ENCODE measurements at places on chromosomes 3 and 15. TPM values are rescaled to one million over a fixed set of nuclear protein-coding genes. Genes with fewer than 3 reads are reported as not detected.

Gene FOXL2NB
- total RNA-seq: 2.0 TPM

Gene RBMS3
- 9.2 TPM for total RNA-seq

Gene PLA2G4D
- total RNA-seq: not detected

Gene GPR87
- total RNA-seq: 0.18 TPM

Gene TOPAZ1
- not detected for total RNA-seq

Gene CCK
- total RNA-seq: not detected

Gene GOLGA6L4
- total RNA-seq: 1.4 TPM

DNA sequence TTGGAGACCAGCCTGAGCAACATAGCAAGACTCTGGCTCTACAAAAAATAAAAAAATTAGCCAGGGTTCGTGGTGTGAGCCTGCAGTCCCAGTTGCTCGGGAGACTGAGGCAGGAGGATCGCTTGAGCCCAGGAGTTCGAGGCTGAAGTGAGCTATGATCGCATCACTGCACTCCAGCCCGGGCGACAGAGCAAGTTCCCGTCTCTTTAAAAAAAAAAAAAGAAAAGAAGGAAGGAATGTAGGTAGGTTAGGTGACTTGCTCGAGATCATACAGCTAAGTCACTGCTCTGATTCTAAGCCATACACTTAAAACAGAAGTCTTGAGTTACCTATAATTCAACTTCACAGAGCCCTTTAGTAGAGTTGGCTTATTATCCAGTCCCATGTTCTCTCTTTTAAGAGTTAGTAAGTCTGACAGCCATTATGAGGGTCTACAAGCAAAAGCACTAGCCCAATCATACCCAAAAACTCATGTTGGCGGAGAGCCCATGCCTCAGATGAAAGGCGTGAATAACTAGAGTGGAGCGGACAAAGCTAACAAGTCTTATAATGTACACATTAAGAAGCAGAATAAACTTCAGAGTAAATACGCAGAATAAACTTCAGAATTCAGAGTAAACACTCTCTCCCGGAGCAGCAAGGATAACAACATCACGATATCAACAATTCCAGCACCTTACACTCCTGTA, 768 bp downstream of the AAGAB start:
- no peaks in the 10 kb centered on the region for H3K4me1 ChIP-seq
- peak overlapping the region; percentile 95 for H3K4me3 ChIP-seq
- H3K27ac ChIP-seq: peak overlapping the region; percentile 98

DNA sequence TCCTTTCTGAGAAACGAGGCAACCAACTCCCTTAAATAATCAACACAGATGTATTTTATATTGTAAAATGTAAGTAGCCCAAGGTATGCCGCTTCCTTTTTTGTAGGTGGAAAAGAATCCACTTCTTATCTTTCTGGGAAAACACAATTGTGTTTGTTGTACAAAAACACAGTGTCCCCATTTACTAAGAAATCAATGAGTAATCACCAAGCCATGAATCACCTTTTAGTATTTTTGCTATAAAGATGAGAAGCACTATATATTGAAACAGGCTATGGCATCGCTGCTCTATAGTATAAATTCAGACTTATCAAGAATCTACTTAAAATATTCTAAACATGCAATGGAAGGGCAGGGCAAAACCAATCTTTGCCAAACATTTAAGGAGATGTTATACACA, 104.0 kb downstream of the TNIK start:
- DNase-seq: no peak
- peaks cover 34% of the 10 kb centered on the region for H3K4me1 ChIP-seq
- H3K36me3 ChIP-seq: no peaks in the 10 kb centered on the region
- no peaks in the 10 kb centered on the region for H3K27me3 ChIP-seq
- H3K27ac ChIP-seq: no peak overlapping the region
- H3K4me3 ChIP-seq: no peak overlapping the region

- H3K27ac ChIP-seq: no peak overlapping the region
- no peaks in the 10 kb centered on the region for H3K27me3 ChIP-seq
Measured at GRCh38 chr3:157786211-157786610, 283.0 kb upstream of the VEPH1 start.

- H3K27ac ChIP-seq: peak overlapping the region; percentile 69
- peaks cover 2% of the 10 kb centered on the region for H3K36me3 ChIP-seq
- H3K4me1 ChIP-seq: peaks cover 34% of the 10 kb centered on the region
- no peak for DNase-seq
- no peaks in the 10 kb centered on the region for H3K27me3 ChIP-seq
- no peak overlapping the region for H3K4me3 ChIP-seq
Measured at GRCh38 chr15:67089217-67090193, 24.1 kb downstream of the SMAD3 start.

- peaks cover 14% of the 10 kb centered on the region for H3K4me1 ChIP-seq
- no peaks in the 10 kb centered on the region for H3K27me3 ChIP-seq
- peak; percentile 68 for DNase-seq
- H3K27ac ChIP-seq: peak overlapping the region; percentile 88
- H3K4me3 ChIP-seq: peak overlapping the region; percentile 97
Measured at GRCh38 chr3:129892857-129893580, 492 bp downstream of the TMCC1 start.

GRCh38 chr3:60578936-60579335, 672.3 kb downstream of the FHIT start:
- H3K27ac ChIP-seq: no peak overlapping the region
- H3K27me3 ChIP-seq: no peaks in the 10 kb centered on the region
- no peak overlapping the region for H3K4me3 ChIP-seq
- H3K36me3 ChIP-seq: no peaks in the 10 kb centered on the region
- peaks cover 11% of the 10 kb centered on the region for H3K4me1 ChIP-seq

- no peak for DNase-seq
- H3K27me3 ChIP-seq: no peaks in the 10 kb centered on the region
- no peak overlapping the region for H3K4me3 ChIP-seq
- H3K27ac ChIP-seq: no peak overlapping the region
Measured at GRCh38 chr15:38150148-38150547, 102.5 kb upstream of the SPRED1 start.

GRCh38 chr3:37396731-37397130, 222.3 kb upstream of the LRRFIP2 start:
- H3K4me3 ChIP-seq: no peak overlapping the region
- no peaks in the 10 kb centered on the region for H3K27me3 ChIP-seq
- no peaks in the 10 kb centered on the region for H3K36me3 ChIP-seq

DNA sequence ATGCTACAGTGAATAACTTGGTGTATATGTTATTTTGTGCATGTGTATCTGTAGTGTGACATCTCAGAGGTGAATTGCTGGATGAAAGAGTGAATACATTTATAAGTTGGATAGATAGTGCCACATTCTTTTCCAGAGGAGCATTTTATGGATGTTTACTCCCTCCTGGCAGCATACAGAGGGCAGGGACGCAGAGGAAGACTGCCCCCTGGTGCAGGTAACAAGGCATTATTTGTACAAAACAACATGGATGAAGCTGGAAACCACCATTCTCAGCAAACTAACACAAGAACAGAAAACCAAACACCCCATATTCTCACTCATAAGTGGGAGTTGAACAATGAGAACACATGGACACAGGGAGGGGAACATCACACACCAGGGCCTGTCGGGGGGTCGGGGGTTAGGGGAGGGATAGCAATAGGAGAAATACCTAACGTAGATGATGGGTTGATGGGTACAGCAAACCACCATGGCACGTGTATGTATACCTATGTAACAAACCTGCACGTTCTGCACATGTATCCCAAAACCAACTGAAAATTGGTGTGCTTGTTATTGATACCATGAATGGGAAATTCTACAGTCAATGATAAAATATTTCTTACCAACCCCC, 57.9 kb upstream of the CTXND1 start:
- peak; percentile 11 for DNase-seq
- no peak overlapping the region for H3K4me3 ChIP-seq
- no peak overlapping the region for H3K27ac ChIP-seq
- H3K27me3 ChIP-seq: no peaks in the 10 kb centered on the region
- no peaks in the 10 kb centered on the region for H3K36me3 ChIP-seq

GRCh38 chr3:138638641-138639040, 30.1 kb downstream of the FAIM start:
- no peak for DNase-seq
- no peaks in the 10 kb centered on the region for H3K27me3 ChIP-seq
- no peak overlapping the region for H3K4me3 ChIP-seq
- no peak overlapping the region for H3K27ac ChIP-seq
- H3K36me3 ChIP-seq: no peaks in the 10 kb centered on the region

- H3K36me3 ChIP-seq: no peaks in the 10 kb centered on the region
- DNase-seq: no peak
- no peaks in the 10 kb centered on the region for H3K4me1 ChIP-seq
- no peak overlapping the region for H3K27ac ChIP-seq
Measured at GRCh38 chr3:134503266-134503665, 17.4 kb downstream of the CEP63 start.

DNA sequence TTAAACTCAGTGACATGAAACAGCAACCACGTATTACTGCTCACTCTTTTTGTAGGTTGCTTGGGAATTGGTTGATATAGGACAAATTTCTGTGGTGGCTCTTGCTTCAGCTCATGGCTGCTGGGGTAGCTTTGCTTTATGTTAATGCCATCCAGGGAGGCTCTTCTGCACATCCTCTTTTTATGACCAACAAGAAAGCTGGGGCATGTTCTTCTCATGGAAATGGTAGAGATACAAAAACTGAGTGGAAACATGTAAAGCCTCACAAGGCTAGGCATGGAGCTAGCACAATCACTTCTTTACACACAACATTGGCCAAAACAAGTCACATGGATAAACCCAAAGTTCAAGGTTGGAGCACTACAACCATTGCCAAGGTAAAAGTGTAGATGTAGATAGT, 176.8 kb downstream of the NECTIN3 start:
- H3K27me3 ChIP-seq: no peaks in the 10 kb centered on the region
- no peak overlapping the region for H3K27ac ChIP-seq
- H3K4me3 ChIP-seq: no peak overlapping the region
- DNase-seq: no peak

- DNase-seq: no peak
- no peak overlapping the region for H3K4me3 ChIP-seq
- H3K27ac ChIP-seq: no peak overlapping the region
Measured at GRCh38 chr15:101530224-101530958, 40.9 kb upstream of the PCSK6 start.

GRCh38 chr15:68542348-68542747, 36.4 kb upstream of the CORO2B start:
- H3K4me1 ChIP-seq: no peaks in the 10 kb centered on the region
- no peaks in the 10 kb centered on the region for H3K36me3 ChIP-seq
- H3K27me3 ChIP-seq: no peaks in the 10 kb centered on the region
- H3K27ac ChIP-seq: no peak overlapping the region
- no peak for DNase-seq

GRCh38 chr3:72485641-72486040, 362.6 kb downstream of the SHQ1 start:
- no peak overlapping the region for H3K27ac ChIP-seq
- no peaks in the 10 kb centered on the region for H3K36me3 ChIP-seq
- H3K4me3 ChIP-seq: no peak overlapping the region
- peaks cover 21% of the 10 kb centered on the region for H3K4me1 ChIP-seq
- no peaks in the 10 kb centered on the region for H3K27me3 ChIP-seq

DNA sequence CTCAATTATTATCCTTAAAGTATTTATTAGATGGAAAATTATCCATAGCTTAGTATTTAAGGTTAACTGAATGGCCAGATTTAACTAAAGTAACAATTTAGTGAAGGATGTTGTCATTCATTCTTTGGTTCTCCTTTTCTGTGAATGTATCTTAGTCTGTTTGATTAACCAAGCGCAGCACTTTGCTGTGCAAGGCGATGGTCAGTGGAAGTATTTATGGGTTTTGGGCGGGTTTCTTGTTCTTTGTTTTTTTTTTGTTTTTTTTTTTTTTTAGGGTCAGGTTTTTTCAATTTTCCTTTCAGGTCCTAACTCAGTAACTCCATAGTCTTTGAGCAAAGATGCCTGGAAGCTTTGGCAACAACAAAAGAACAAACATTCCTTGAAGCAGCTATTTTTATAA, 328.8 kb downstream of the PTPRG start:
- H3K27me3 ChIP-seq: no peaks in the 10 kb centered on the region
- DNase-seq: no peak
- no peaks in the 10 kb centered on the region for H3K36me3 ChIP-seq
- no peak overlapping the region for H3K27ac ChIP-seq
- H3K4me1 ChIP-seq: peaks cover 24% of the 10 kb centered on the region
- H3K4me3 ChIP-seq: no peak overlapping the region

GRCh38 chr3:168883145-168883544, 780.4 kb downstream of the MECOM start:
- H3K27ac ChIP-seq: no peak overlapping the region
- DNase-seq: no peak
- H3K4me3 ChIP-seq: no peak overlapping the region
- peaks cover 7% of the 10 kb centered on the region for H3K4me1 ChIP-seq

- no peak overlapping the region for H3K4me3 ChIP-seq
- no peak for DNase-seq
- H3K36me3 ChIP-seq: 0 out of 2 replicates have a peak, but pooled peaks cover 1% of the 10 kb centered on the region
- peak overlapping the region; percentile 68 for H3K27ac ChIP-seq
- H3K4me1 ChIP-seq: peaks cover 51% of the 10 kb centered on the region
Measured at GRCh38 chr15:39132070-39132469, 448.8 kb upstream of the THBS1 start.

DNA sequence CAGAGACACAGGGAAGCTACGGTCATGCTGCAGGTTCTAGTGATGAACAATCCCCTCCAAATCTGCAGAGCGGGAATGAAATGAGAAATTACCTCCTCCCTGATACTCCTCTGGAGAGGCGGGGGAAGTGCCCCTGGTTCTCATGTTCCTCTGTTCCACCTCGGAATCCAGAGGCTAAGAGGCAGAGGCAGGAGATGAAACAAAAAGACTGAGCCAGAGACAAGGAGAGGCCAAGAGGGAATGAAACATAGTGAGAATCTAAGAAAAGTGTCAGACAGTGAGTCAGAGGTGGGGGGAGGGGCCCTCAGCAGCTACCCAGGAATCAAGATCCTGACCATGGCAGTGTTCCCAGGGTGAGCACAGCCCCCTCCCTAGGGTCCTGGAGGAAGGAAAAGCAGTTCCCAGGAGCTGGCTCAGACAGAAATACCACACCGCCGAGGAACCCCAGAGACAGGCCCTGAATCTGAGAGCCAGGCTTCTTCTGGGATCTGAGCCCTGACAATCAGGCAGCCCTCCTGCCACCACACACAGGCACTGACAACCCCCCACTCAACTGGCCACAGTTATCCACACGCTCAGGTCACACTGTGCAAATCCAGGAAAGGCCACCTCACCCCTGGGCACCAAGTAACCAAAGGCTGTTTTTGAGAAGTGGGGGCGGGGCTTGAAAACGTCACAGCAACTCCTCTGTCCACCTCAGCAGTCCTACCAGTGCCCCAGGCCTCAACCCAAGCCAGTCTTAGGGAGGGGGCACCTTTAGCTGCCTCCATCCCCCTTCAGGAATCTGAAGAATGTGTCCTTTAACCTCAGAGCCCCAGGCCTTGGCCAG, 2.4 kb downstream of the CSRNP1 start:
- peak; percentile 68 for DNase-seq
- peaks cover 70% of the 10 kb centered on the region for H3K4me1 ChIP-seq
- H3K36me3 ChIP-seq: no peaks in the 10 kb centered on the region
- peak overlapping the region; percentile 60 for H3K4me3 ChIP-seq

Data from Caco-2 (cell line).